ENCODE measurements at places on chromosomes 16 and 17.

DNA sequence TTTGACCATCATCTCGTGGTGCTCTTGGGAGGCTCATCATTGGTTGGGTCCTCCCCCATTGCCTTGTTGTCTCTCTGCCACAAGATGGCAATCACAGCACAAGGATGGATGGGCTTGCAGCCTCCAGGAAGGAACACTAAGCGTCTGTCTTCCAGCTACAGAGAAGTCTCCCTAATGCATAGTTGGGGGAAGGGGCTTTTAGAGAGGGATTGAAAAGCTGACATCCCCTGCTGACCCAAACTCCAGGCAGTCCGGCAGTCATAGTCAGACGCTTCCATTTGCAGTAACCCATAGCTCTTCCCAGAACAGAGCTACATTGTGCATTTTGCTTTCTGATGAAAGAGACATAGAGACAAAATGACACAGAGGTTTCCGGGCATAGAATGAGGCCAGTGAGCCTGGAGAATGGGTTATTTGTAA, 111.4 kb downstream of the UTP18 start:
- DNase-seq = peak; percentile 32

- DNase-seq = no peak
These were observed 100.8 kb downstream of the CCDC182 start for GRCh38 chr17:57644326-57644725.

- DNase-seq = no peak
These were observed 8.3 kb upstream of the GALK1 start for GRCh38 chr17:75773121-75773807.

- no peak for DNase-seq
These were observed 113.4 kb upstream of the ELAC2 start for GRCh38 chr17:13131225-13131624.

DNA sequence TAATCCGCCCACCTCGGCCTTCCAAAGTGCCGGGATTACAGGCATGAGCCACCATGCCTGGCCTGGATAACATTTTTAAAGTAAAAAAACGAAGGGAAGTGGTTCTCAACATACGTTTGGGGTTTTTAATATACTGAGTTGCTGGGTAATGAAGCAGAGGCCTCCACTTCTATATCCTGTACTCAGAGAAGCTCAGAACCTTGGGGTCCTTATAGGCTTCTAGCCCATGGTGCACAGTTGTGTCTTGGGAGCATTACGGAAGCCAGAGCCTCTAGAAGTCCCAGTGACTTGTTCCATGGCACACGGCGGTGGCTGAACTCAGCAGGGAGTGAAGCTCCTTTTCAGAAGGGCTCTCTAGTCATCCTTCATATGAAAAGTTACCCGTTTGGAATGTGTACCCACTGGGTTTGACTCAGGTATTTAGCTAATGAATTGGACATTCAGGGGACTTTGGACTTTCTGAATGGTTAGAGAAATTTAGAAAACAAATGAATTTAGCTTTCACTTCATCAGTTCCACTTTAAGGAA, 67.0 kb downstream of the SEC14L1 start:
- DNase-seq = no peak

DNA sequence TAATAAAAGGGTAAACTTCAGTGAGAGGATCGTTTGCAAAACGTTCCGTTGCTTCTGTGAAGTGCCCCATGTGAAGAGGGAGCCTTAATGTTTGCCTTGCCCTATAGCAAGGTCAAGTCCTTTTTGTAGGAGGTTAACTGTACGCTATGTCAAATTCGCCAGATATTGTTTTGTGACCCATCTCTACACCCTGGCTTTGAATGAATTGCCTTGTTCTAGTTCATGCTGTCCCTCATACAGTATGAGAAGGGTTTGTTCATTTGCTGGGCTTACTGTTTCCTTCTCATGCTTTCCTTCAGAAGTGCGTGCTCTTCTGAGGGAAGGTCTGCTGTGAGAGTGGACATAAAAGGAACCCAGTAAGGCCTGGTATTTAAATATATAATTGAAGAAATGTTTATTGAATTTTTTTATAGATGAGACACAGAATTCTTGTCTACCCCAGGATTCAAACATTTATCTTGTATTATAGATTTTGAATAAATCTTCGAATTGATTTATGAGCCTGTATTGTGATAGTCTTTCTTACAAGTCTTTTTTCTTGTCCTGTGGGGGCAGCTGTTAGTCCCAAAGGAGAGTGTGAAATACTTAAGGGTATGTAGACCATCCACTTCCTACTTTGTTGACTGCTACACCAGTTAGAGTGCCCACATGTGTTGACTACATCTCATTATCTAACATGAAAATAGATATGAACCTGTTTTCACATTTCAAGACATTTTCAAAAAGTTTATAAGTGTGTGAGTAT, 1.7 kb downstream of the MAP3K3 start:
- DNase-seq = no peak

DNA sequence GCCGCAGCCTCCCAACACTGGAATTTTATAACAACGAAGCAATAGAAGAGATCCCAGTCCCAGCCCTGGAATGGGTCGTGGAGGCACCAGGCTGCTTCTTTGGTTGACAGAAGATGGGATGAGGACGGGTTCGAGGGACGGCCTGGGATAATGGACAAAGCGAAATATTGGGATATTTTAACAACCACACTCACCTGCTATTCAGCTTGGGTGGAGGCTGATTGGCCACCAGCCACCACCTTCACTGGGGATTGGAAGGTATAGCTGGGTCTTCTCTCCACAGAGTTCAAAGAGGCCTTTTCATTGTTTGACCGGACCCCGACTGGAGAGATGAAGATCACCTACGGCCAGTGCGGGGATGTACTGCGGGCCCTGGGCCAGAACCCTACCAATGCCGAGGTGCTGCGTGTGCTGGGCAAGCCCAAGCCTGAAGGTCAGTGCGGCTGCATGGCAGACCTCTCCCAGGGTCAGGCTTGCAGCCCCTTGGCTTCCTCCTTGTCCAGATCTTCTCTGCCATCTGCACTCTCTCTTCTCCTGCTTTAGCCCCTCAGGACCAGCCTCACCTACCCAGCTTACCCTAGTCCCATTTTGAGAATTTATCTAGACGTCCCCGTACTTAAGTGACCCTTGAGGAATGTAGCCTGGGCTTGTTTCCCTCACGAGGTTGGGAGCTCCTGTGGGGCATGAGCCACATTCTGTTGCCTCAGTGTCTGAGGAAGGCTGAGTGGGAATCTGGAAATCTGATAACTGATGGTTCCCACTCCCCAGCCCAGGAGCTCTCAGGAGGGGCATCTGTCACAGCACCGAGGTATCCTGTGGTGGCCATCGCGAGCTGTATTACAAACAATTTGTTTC, 10.7 kb downstream of the MYL4 start:
- no peak for DNase-seq

DNA sequence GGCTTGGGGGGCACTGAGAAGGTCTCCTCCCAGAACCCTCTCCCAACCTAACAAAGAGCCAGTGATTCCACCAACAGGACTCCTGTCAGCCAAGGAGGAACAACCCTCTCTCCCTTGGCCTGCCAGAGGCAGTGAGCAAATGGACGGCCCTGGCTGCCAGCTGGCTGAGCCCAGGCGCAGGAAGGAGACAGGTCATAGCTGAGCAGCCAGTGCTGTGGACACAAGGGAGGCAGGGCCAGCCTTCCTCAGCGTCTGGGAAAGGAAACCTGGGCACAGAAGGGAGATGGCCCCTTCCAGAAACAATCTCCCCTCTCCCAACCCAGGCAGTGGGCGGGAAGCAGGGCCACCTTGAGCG, 2.1 kb downstream of the MPO start:
- no peak for DNase-seq

DNA sequence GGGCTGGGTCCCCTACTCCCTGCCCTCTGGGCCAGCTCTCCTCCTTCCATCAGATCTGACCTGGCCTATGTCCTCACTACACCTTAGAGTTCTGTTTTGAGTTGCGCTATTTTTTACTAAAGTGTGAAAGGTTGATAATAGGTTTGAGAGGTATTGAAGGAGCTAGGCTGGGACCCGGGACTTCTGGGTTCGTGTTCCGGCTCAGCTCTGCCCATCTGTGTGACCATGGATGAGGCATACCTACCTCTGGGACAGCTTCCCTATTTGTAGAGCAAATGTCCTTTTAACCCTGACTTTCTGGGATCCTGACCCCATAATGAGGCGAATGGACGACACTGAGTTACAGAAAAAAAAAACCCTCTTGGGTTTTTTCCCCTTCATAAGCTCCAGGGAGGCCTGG, 36.0 kb downstream of the IL21R start:
- no peak for DNase-seq

DNA sequence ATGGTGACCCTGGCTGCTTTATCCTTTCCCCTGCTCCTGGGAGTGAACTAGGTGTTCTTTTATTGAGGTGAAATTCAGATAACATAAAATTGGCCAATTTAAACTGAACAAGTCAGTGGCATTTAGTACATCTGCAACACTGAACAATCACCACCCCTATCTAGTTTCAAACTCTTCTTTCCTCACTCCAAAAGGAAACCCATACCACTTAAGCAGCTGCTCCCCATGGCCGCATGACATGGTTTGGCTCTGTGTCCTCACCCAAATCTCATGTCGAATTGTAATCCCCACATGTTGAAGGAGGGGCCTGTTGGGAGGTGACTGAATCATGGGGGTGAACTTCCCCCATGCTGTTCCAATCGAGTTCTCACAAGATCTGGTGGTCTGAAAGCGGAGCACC, 154.1 kb downstream of the STX8 start:
- no peak for DNase-seq

GRCh38 chr17:36632916-36633771, 31.8 kb downstream of the MRM1 start:
- DNase-seq = no peak

GRCh38 chr16:2475413-2476344, 752 bp downstream of the TBC1D24 start:
- no peak for DNase-seq

DNA sequence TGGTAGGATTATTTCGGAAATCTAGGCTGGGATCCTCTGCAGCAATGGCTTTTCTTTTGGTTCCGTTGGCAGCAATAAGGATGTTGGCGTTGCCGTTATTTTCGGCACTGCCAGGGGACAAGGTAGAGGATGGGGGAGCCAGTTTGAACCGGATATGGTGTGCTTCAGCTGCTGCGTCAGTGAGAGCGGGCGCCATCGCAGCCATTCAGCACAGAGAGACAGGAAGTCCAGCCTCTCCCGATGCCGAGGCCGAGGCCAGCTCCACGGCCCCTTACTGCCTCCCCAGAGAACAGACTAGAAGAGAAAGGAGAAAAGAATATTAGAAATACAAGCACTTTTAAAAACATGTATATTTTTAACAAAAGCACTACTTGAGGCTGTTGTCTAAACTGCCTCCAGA, 21.3 kb downstream of the KANSL1 start:
- no peak for DNase-seq

- no peak for DNase-seq
These were observed 218.2 kb upstream of the CHMP6 start for GRCh38 chr17:80773243-80773991.

DNA sequence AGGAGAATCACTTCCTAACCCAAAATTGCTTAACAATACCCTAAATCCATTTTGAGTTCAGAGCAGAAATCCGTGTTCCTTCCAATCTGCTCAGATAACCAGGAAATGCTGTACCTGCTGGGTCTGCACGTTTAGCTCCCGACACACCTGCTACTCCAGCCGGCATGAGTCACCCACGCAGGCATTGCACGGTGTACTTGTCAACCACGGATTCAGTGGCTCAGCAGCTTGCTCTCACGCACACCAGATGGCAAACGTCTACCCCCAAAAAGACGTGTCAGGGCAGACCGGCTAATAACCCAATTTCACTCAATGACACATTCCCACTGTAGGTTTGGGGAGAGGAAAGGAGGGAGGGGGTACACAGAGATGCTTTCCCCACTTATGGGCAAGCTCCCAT, 468.1 kb downstream of the SOX9 start:
- DNase-seq = no peak

DNA sequence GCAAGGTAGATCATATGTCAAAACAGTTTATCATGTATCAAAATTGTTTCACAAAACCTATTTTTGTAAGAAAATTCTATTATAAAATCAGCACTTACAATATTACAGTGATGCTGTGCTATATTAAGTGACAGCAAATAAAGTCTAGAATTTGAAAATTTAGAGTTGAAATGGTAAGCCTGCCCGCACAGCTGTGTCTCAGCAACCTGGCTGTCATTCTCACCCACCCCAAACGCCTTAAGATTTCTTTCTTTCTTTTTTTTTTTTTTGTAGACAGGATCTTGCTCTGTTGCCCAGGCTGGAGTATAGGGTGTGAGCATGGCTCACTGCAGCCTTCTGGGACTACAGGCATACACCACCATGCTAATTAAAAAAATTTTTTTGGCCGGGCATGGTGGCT, 26.8 kb downstream of the CDK5R1 start:
- no peak for DNase-seq

DNA sequence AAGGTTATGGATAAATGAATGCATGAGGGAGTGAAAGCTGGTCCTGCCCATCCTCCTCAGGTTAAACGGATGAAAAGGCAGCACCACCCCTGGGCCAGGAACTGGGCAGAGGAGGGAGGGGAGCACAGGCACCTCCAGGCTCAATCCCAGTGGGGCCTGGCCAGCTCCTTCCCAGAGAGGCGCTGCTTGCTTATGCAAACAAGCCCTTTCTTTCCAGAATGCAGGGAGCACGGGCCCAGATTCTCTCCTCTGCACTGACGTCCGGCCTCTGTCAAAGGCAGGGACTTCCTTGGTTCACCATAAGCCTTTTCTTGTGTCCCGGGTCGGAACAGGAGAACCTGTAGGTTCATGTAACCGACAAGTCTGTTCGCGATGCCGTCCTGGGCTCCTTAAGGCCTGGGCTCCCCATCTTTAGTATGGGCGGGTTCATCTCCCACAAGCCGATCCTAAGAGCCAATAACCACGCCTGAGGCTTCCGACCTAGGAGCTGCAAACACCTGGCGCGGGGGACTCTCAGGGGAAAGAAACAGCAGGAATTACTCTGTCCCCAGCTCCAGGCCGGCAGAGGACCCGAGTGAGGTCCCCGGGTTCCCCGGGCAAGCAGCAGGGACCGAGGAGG, 16.3 kb downstream of the ENPP7 start:
- DNase-seq = no peak

- no peak for DNase-seq
These were observed 12.8 kb downstream of the RAB11FIP4 start for GRCh38 chr17:31404028-31404949.

- DNase-seq = no peak
These were observed 35.6 kb downstream of the RMI2 start for GRCh38 chr16:11380836-11381235.

GRCh38 chr16:1331712-1332617, 1.5 kb upstream of the BAIAP3 start:
- DNase-seq = peak; percentile 59

- no peak for DNase-seq
These were observed 424.4 kb downstream of the PMP22 start for GRCh38 chr17:14840616-14841231.

DNA sequence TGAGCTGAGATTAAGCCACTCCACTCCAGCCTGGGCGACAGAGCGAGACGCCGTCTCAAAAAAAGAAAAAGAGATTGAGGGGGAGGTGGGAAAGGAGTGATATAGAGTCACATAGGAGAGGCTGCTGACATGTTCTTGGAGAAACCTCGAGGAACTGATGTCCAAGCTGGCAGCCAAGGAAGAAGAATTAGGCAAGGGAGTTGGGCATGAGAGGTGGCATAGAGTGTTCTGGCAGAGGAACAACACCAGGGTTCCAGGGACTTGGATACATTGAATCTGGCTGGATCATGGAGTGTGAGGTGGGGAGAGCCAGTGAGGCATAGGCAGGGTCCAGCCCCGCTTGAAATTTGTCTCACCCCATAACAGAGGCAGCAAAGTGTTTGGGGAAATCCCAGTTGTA, 10.7 kb downstream of the CDH3 start:
- DNase-seq = no peak
